ENCODE measurements at places on chromosomes 5 and 9.

DNA sequence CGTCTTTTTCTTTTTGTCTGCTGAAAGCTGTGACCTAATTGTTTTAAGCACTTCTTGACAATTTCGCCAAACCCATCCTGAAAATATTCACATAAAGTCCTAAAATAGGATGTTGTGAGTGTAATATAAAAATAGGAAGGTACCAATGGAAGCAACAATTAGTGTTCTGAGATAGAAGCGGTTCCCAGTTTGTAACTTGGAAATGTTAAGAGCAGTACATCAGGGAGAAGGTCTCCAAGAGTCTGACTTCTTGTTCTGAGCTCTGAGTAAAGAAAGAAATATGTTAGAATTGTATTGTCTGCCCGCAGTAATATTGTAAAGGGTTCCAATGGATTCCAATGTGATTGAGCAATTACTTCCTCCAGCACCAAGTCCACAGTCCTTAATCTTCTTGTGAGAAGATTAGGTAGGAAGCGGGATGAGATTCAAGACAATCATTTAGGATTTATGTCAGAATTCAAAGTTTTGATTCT, 3.9 kb downstream of the VCAN start:
- DNase-seq: no peak

GRCh38 chr5:118043531-118043930, 944.8 kb downstream of the DTWD2 start:
- no peak for DNase-seq

- DNase-seq: no peak
Measured at GRCh38 chr5:167208911-167209310, 1082.5 kb upstream of the WWC1 start.

- DNase-seq: no peak
Measured at GRCh38 chr9:113476511-113476916, 13.0 kb downstream of the RGS3 start.

DNA sequence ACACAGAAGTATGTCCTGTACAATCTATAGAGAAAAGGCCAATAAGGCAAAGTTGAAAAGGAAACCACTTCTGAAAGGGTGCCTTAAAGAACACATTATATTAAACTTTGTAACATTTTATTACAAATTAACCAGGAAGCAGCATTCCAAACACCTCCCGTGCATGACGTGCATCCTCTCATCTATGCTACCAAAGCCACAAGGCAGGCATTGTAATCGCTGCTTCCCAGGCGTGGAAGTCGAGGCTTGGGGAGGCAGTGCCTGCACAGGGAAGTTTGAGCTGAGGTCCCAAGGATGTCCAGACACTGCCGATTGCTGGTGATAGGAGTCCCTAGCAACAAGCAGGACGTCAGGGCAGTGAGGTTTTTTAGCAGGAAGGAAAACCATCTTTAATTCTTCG, 44.3 kb upstream of the BARHL1 start:
- DNase-seq: no peak

DNA sequence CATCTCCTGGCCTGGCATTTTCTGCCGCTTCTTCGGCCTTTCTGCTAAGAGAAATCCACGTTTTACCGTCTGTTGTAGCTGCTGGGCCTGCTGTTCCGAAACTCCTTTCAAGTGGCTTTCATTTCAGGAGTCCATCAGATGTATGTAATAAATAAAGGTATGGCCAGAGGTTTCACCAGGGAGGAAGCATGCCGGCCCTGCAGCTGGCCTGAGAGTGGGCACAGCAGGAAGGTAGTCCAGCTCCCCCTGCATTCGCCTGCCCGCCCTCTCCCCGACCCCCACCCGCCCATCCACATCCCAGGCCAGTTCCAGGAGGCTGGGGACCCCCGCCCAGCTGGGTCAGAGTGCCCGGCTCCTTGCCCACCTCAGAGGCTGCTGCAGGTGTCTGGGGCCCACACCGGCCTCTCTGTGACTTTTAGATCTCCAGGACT, 46.4 kb upstream of the EXOC3 start:
- DNase-seq: no peak

DNA sequence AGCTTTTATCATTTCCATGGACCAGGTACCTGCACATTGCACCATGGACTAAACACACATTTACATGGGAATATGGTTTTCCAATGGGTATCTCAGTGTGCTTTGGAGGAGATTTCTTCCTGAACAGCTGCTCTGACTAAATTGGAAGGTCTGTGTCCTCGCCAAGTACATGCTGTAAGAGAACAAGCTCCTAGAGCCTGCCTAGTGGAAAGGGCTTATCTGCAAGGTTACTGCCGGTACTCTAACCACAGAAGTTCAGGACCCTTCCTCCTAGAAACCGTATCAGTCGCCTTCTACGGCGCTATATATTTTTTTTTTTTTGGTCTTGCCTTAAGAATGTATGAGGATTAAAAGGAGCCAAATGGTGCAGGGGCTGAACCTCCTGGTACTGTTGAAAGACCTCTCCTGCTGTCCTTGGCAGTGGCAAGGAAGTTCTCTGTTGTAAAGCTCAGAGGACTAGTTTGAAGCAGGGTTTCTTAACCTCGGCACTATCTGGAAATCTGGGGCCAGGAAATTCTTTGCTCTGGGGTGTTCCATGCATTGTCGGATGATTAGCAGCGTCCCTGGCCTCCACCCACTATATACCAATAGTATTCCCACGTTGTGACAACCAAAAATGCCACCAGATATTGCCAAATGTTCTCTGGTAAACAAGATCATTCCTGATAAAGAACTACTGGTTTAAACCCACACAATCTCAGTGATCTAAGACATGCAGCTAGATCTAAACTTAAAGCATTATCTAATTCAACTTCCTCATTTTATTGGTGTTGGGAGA, 107.4 kb downstream of the FBXO38 start:
- no peak for DNase-seq

- peak; percentile 17 for DNase-seq
Measured at GRCh38 chr5:180120237-180121101, 48.9 kb upstream of the RNF130 start.

DNA sequence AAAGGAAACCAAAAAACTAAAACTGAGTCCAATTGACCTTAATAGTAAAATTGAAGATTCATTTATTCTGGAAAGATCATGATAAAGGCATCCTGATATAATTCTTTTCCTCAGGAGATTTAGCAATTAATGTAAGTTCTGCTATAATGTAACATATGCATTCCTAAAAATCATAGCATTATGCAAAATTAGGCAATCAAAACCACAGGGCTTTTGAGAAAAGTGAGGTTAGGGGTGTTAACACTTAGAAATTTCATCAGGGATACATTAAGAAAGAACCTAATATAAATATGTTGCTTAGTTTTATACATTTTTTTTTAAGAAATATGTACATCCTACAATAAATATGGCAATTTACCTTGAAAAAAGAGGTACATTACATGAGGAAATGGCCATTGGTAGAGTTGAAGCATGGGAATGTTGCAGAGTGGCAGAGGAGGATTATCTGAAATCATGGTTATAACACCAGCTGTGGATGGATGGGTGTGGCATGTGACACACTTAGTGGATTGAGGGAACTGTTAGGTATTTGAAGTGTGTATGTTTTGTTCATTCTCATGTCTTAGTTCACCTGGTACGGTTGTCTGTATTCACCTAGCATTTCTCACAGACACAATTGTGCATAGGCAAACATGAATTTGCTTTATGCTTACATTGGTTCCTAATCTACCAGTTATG, 51.1 kb downstream of the CCNH start:
- DNase-seq: no peak

- peak; percentile 78 for DNase-seq
Measured at GRCh38 chr5:79133657-79134451, 22.2 kb downstream of the BHMT start.

DNA sequence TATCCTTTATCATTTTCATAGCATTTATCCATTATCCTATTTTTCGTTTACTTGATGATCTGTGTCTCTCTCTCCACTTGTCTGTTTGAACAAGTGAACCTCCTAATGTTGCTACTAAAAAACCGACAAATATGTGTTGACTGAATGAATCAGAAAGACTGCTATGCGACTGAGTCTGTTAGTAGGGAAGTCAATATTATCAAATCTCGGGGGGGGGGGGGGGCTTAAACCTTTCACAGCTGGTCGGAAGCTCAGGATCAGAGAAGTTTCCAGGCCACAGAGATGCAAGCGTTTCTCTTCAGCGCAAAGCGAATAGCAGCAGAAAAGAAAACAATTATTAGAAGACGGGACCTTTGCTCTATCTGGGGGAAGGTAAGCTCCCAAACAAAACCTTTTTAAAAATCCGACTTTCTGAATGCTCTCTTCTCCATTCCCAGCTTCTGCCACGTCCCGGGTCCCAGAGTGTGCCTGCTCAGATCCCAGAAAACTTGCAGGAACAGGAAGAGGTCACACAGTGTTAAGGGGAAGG, 412 bp downstream of the RIOK2 start:
- no peak for DNase-seq

- no peak for DNase-seq
Measured at GRCh38 chr9:95217936-95218335, 99.6 kb downstream of the FANCC start.

GRCh38 chr9:116149844-116150243, 3.7 kb upstream of the PAPPA start:
- peak; percentile 67 for DNase-seq

GRCh38 chr5:130526708-130527107, 622.4 kb downstream of the CHSY3 start:
- no peak for DNase-seq

GRCh38 chr5:76958991-76959767, 6.3 kb downstream of the CRHBP start:
- no peak for DNase-seq

Measured in glutamatergic neuron (in vitro differentiated cells).